ENCODE measurements at places on chromosomes 13 and 19.

DNA sequence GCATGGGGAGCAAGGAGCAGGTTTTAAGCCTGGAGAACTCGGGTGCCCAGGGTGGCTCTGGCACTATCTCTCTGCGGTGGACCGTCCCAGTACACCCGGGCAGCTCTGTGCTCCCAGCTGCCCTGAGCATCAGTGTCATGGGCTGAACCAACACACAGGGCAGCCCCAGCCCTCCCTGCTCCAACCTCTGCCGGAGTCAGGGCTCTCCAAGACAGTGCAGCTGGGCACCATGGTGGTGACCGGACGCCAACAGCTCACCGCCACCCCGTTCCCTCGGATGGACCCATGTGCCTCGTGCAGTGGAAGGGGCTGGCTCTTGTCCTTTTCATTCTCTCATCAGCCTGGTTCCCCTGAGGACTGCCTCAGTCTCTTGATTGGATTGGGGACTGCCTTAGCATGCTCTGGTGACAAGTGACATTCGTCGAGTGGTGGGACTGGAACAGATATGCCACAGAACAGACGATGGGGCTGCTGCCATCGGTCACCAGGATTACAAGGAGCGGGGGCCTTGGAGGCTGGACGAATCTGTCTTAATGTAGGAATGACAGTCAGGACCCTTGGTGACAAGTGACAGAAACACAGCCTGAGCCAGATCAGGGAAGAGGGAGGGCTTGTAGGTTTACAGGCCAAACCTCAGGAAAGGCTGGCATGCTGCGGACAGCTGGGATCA, 25.7 kb upstream of the VSTM2B start:
- DNase-seq = no peak

DNA sequence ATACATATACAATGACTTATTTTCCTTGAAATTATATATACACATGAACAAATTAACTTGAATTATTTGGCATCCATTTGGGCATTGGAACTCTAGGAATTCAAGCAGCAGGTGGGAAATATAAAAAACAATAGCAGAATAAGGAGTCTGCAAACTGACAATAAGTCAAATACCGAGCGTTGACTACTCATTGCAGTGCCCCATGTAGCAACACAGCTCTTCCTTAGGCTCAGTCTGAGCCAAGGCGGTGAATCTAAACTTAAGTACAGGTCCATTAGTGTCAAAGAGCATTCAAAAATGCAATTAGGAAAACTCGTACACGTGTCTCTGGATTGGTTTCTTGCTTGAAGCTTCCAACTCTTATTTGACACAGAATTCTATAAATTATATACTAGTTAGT, 462.5 kb upstream of the KLF12 start:
- no peak for DNase-seq

- DNase-seq = peak; percentile 77
Measured at GRCh38 chr19:45506989-45507871, at the start of gene VASP. TSS of gene VASP (plus strand) at chr19:45507479. CDS start at chr19:45507772, 293 bp downstream.

DNA sequence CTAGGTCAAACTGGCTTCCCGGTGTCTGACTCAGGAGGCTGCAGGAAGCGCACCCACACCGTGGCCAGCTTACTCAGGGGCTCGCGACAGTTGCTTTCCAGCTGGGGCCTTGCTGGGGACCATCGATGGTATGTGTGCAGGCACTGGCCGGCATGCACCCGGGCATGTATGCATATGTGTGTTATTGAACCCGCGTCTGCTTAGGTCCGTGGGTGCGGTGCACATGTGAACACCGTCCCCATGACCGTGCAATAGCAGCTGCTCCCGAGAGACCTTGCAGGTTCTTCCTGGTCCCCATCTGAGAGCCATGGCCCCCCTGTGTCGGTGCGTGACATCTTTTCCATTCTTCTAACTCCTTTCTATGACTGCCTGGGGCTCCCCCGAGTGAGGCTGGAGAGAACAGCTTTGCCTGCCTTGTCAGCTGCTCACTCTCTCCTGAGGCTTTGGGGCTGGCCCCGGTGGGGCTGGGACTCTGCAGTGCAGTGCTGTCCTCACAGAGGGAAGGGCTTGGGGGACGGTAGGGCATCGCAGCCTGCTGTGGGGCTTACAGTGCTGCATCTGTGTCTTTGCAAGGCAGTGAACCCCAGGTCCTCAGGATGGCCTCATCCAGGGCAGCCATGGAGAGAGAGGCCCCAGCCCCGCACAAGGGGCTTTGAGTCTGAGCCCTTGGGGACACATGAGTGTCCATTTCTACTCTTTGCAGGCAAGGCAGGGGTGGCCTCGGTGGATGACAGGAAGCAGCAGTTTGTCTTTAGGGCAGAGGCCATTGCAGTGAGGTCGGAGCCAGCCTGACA, 65.1 kb downstream of the CHST8 start:
- DNase-seq = no peak

DNA sequence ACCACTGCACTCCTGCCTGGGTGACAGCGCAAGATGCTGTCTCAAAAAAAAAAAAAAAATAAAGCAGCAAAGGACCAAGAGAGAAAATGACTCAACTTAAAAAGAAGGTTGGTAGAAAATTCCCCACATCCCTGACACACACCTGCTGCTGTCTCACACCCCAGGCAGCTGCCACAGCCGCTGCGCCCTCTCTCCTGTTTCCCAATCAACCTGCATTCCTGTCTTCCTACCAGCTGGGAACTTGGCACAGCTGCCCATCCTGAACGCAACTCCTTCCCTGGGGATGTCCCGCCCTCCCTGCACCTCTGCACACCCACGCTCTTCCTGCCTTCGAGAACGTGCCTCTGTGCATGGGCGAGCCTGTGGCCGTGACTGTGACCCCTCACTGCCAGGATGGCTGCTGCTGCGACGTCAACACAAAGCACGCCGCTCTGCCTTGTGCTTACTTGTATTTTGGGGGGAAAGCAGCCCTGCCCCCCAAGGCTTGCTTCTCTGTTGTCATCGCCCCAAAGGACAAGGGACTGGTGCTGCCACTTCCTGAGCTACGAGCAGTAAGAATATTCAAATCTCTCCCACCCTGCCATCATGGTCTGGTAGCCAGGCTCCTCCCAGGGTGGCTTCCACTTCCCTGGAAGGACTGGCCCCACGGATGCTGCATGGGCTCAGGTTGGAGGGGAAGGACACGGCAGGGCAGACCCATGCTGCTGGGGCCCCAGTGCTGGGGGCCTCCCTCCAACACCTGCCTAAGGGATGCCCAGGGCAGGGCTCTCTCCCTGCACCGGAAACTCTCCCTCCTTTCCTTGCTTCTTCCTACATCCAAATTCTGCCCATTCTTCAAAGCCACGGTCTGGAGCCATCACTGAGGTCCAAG, 20.7 kb downstream of the SH3GL1 start:
- no peak for DNase-seq

GRCh38 chr13:80469853-80470381, 129.0 kb upstream of the SPRY2 start:
- DNase-seq = no peak

DNA sequence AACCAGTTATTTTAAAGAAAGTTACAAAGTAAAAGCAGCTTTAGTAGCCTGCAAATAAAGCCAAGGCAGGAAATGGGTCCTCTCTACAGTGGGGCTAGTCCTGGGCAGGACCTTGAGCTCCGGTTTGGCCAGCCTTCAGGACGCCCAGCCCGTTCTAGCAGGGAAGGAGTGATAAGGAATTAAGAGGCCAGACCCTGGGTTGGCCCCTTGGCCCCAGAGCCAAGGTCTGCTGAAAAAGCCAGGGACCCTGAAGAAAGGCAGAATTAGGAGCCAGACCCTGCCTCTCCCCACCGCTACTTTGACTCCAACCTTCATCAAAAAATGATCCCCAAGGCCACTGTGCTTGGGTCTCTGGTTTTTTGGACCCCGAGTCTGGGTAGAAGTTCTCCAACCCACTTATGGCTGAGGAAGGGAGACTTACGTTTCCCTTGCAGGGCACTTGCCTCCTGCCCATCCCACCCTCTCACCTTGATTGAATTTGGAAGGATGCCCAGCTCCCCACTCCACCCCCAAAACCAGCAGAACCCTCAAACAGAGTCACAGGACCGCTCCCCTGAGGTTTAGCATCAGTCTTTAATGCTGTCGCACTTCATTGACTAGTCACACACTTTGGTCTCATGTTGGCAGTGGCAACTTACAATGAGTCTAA, 3.9 kb downstream of the DNAJB1 start:
- no peak for DNase-seq

- DNase-seq = no peak
Measured at GRCh38 chr13:49869519-49869918, 66.6 kb downstream of the SPRYD7 start.

DNA sequence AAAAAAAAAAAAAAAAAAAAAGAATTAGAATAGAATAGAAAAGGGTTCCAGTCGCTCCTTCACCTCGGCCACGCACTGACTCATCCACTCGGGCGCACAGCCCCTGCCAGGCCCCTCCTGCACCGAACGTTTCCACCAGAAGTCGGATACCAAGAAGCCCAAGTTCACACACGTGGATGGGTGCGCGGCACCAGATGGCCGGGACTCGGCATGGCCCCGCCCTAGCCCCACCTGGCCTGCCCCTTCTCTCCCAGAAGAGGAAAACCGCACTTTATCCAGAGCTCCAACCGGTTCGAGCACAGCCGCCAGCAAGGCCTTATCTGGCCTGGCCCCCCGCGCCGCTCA, 5.9 kb downstream of the PRR36 start:
- DNase-seq = no peak

GRCh38 chr19:47275791-47276461, 1.2 kb downstream of the INAFM1 start:
- DNase-seq = no peak

DNA sequence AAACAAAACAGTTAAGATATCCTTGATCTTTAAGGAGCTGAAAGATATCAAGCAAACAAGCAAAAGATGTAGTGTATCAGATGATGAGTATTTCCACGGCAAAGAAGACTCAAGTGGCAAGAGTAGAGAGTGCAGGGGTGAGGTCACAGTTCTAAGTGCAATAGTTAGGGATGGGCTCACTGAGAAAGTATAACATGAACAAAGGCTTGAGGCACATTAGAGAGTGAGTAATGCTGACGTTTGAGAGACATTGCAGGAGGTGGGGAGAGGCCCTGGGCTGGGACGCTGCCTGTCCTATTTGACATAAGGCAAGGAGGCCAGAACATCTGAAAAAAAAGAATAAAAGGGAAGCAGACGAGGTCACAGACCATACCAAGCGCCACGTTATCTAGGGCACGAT, 1.4 kb downstream of the DUXA start:
- no peak for DNase-seq

GRCh38 chr13:95381212-95381527, 79.9 kb upstream of the ABCC4 start:
- DNase-seq = no peak

DNA sequence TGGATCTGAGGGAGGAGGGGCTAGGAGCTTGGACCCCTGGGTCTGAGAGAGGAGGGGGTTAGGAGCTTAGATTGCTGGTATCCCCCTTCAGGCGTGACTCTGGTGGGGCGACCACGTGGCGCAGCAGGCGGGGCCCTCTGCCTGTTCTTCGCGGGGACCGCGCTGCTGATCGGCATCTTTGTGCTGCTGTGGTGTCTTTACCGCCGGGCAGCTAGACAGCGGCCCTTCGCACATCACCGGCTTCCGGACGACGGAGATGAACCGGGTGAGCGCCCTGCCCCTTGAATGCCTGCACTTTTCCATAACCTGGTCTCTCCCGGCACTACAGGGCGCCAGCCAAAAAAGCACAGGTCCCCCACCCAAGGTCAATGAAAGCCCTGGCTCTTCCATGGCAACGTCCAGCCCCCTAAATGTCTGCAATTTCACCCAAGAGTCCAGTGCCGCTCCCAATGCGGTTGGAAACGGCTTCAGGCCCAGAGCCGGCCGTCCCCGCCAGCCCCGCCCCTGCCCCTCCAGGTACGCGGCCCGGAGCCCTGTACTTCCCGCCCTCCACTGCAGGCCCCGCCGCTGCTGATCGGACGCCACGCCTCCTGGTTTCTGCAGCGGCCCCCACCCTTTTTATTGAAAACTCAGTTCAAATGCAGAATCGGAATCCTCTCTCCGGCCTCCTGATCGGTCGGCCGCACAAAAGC, 2.8 kb downstream of the GFY start:
- no peak for DNase-seq

- DNase-seq = no peak
Measured at GRCh38 chr19:1746401-1747284, 6.7 kb upstream of the ONECUT3 start.

DNA sequence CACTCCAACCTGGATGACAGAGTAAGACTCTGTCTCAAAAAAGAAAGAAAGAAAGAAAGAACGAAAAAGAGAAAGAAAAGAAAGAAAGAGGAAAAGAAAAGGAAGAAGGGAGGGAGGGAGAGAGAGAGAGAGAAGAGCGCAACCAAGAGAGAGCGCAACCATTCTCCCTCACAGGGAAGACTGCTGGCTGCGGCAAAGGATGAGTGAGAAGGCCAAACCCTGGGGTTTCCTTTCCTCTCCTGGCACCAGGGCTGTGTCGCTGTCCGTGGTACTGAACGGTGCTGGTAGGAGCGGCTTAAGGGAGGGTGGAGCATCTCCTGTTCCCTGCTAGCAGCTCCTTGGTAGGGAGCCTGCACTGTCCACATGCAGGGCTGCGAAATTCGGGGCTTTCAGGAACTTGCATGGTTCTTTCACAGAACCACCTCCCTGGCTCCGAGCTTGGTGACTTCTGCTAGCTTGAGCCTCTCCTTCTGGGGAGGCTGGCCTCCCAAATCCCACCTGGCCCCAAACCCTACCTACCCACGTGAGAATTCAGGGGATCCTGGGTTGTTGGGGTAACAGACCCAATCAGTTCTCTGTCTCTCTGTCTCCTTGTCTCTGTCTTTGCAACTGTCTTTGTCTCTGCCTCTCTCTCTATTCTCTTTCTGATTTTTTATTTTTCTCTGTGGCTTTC, 51.1 kb upstream of the ZNRF4 start:
- DNase-seq = peak; percentile 49

- DNase-seq = peak; percentile 57
Measured at GRCh38 chr19:13277104-13277809, 127.0 kb downstream of the IER2 start.

GRCh38 chr13:109586509-109587346, 199.7 kb downstream of the IRS2 start:
- DNase-seq = no peak

- DNase-seq = no peak
Measured at GRCh38 chr13:48778610-48779009, 124.9 kb downstream of the CYSLTR2 start.

DNA sequence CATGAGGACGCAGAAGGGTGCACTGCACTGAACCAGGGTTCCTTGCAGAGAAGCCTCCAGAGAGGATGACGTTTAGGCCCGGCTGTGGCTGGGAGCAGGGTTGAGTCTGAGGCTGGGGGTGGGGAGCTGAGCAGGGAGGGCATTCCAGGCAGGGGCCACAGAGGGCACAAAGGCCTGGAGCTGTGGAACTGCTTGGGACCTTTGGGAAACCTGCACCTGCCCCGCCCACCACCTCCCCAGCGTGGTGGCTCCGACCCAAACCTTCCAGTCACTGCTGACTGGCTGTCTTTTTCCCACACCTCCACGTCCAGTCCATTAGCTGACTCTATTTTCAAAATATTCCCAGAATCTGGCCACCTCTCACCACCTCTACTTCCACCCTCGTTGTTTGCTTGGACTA, 4.9 kb upstream of the LMTK3 start:
- no peak for DNase-seq

GRCh38 chr19:33269016-33269415, 33.3 kb downstream of the CEBPA start:
- no peak for DNase-seq
